A549 treated with Hydrocortisone at 1 μM for 4 hours (cell line): ENCODE measurements at places on chromosomes 2 and 18. TPM values are rescaled to one million over a fixed set of nuclear protein-coding genes. Genes with fewer than 3 reads are reported as not detected.

Gene GNAL
- total RNA-seq, result 4.7 to 6.8 TPM (median 5.8 TPM) in 5 replicates

Gene RNF152
- total RNA-seq, result 0.06 to 0.25 TPM (median 0.13 TPM) in 5 replicates

Gene SCYGR4
- not detected in 5 replicates for total RNA-seq

Gene SERPINB8
- total RNA-seq, result 9.2 to 11.4 TPM (median 9.3 TPM) in 5 replicates

Gene PSMA8
- total RNA-seq, result not detected in 5 replicates

Gene PTPRN
- 1.0 to 1.5 TPM (median 1.2 TPM) in 5 replicates for total RNA-seq

Gene CROCC2
- not detected in 5 replicates for total RNA-seq

Gene PCARE
- not detected in 5 replicates for total RNA-seq

Gene SFT2D3
- total RNA-seq, result 4.4 to 6.0 TPM (median 5.5 TPM) in 5 replicates

Gene LRP2
- total RNA-seq, result 0.01 to 0.07 TPM (median 0.02 TPM) in 3 of 5 replicates, not detected in the others

Gene CFC1
- total RNA-seq, result 0.09 to 0.10 TPM in 2 of 5 replicates, not detected in the others

Gene DLX2
- total RNA-seq, result 0.29 to 0.66 TPM (median 0.59 TPM) in 5 replicates

Gene FEV
- total RNA-seq, result not detected in 5 replicates

Gene GATA6
- 1.4 to 1.7 TPM (median 1.4 TPM) in 5 replicates for total RNA-seq

Gene SMYD5
- total RNA-seq, result 53.8 to 62.2 TPM (median 56.3 TPM) in 5 replicates

Gene ASB18
- total RNA-seq, result not detected in 5 replicates

Gene TYW5
- total RNA-seq, result 6.6 to 8.3 TPM (median 6.8 TPM) in 5 replicates

Gene FBXO48
- total RNA-seq, result 0.45 to 0.59 TPM (median 0.56 TPM) in 5 replicates

Gene TMEM150A
- total RNA-seq, result 13.4 to 16.0 TPM (median 14.5 TPM) in 5 replicates

Gene LYPD1
- 14.6 to 20.6 TPM (median 15.7 TPM) in 5 replicates for total RNA-seq

Gene MYO3B
- total RNA-seq, result not detected in 5 replicates

Gene KYNU
- total RNA-seq, result 232 to 288 TPM (median 242 TPM) in 5 replicates

Gene ANKRD62
- total RNA-seq, result not detected in 5 replicates

Gene CIB4
- total RNA-seq, result 0.16 to 0.40 TPM (median 0.24 TPM) in 3 of 5 replicates, not detected in the others

Gene ZSWIM2
- not detected in 5 replicates for total RNA-seq

Gene HNMT
- 0.47 to 1.4 TPM (median 0.98 TPM) in 5 replicates for total RNA-seq

Gene GALNT5
- 1.9 to 2.8 TPM (median 2.1 TPM) in 5 replicates for total RNA-seq

Gene HOXD4
- total RNA-seq, result 0.14 to 0.61 TPM (median 0.39 TPM) in 5 replicates

Gene CXCR1
- not detected in 5 replicates for total RNA-seq

Gene ACTG2
- total RNA-seq, result 0.20 to 0.39 TPM (median 0.25 TPM) in 5 replicates

Gene TUBA3E
- total RNA-seq, result 3.0 to 4.6 TPM (median 4.2 TPM) in 5 replicates

Gene CYS1
- total RNA-seq, result 0.89 to 2.0 TPM (median 1.5 TPM) in 5 replicates

Gene PER2
- total RNA-seq, result 5.7 to 7.5 TPM (median 6.4 TPM) in 5 replicates

Gene UGT1A1
- 0.56 to 1.1 TPM (median 0.91 TPM) in 5 replicates for total RNA-seq

Gene CRYGC
- not detected in 5 replicates for total RNA-seq

Gene POTEJ
- total RNA-seq, result not detected in 5 replicates

Gene ATP8B1
- total RNA-seq, result 6.0 to 8.9 TPM (median 6.8 TPM) in 5 replicates

Gene CD302
- 1.9 to 2.5 TPM (median 2.5 TPM) in 5 replicates for total RNA-seq

Gene SKA1
- total RNA-seq, result 10.9 to 16.1 TPM (median 12.0 TPM) in 5 replicates

Gene GRP
- total RNA-seq, result not detected in 5 replicates

Gene TBR1
- 0.03 to 0.07 TPM (median 0.04 TPM) in 4 of 5 replicates, not detected in the other for total RNA-seq

Gene CRIM1
- total RNA-seq, result 116 to 177 TPM (median 160 TPM) in 5 replicates

Gene MC5R
- total RNA-seq, result not detected in 5 replicates

Gene HSBP1L1
- 9.4 to 14.5 TPM (median 13.6 TPM) in 5 replicates for total RNA-seq

Gene DLX1
- 2.0 to 3.3 TPM (median 2.8 TPM) in 5 replicates for total RNA-seq

Gene SNORC
- 2.4 to 11.7 TPM (median 10.1 TPM) in 5 replicates for total RNA-seq

Gene UGT1A4
- 0.06 to 0.16 TPM (median 0.10 TPM) in 4 of 5 replicates, not detected in the other for total RNA-seq

Gene B3GNT7
- total RNA-seq, result 2.0 to 3.1 TPM (median 2.3 TPM) in 5 replicates

Gene NDC80
- 10.7 to 14.3 TPM (median 13.6 TPM) in 5 replicates for total RNA-seq

Gene SH3BP4
- 35.2 to 40.7 TPM (median 38.6 TPM) in 5 replicates for total RNA-seq

Gene RPRM
- total RNA-seq, result 0.07 to 0.10 TPM in 2 of 5 replicates, not detected in the others

Gene UGT1A9
- total RNA-seq, result 3.6 to 6.4 TPM (median 4.2 TPM) in 5 replicates

Gene SPDYA
- 0.16 to 0.21 TPM (median 0.20 TPM) in 5 replicates for total RNA-seq
